T-helper 1 cell (primary cell): ENCODE measurements at places on chromosomes 12 and 14.

DNA sequence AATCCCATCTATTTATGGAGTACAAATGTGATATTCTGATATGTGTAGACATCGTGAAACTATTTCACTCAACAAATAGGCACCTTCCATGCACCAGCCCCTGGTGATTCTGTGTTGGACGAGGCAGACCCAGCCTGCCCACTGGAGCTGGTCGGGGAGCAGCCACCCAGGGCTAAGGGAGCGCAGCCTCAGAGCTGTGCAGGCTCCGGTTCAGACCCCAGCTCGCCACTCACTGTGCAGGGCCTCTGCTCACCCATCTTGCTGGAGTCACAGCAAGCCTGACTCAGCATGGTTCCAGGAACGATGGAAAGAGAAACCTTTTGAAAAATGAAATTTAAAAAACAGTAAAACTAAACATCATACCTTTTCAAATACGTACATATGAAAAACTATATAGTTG lies 52.3 kb upstream of the BCL11B start:
- DNase-seq = no peak

- no peak for DNase-seq
These were observed 208.5 kb downstream of the C12orf50 start for GRCh38 chr12:87820524-87821202.

GRCh38 chr14:32495435-32495734 lies 166.3 kb downstream of the AKAP6 start:
- no peak for DNase-seq

GRCh38 chr12:19783547-19784444 lies 344.5 kb downstream of the AEBP2 start:
- DNase-seq = no peak

DNA sequence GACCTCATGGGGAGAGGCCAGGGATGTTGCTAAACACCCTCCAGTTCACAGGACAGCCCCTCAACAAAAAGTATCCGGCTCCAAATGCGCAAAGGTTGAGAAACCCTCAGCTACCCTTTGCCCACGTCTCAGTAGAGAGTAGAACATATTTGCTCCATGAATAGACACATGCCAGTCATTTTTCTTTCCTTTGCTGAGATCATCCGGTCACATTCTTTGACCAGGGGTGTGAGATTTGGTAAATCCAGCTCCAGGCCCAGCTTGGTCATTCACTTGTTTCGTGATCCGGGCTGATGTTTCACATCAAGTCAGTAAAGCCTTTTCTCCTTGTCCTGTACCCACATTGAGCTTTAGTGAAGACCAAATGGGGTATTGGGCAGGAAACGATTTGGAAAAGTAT lies 83.6 kb upstream of the LHX5 start:
- DNase-seq = no peak
